Ovary (tissue), 10 donors: ENCODE measurements at places on chromosomes 6 and 20.

GRCh38 chr6:156862711-156863110 is 85.5 kb downstream of the ARID1B start:
- DNase-seq, result no peak

- DNase-seq, result no peak
These were observed 47.1 kb downstream of the SCAND1 start for GRCh38 chr20:35907017-35907701.

DNA sequence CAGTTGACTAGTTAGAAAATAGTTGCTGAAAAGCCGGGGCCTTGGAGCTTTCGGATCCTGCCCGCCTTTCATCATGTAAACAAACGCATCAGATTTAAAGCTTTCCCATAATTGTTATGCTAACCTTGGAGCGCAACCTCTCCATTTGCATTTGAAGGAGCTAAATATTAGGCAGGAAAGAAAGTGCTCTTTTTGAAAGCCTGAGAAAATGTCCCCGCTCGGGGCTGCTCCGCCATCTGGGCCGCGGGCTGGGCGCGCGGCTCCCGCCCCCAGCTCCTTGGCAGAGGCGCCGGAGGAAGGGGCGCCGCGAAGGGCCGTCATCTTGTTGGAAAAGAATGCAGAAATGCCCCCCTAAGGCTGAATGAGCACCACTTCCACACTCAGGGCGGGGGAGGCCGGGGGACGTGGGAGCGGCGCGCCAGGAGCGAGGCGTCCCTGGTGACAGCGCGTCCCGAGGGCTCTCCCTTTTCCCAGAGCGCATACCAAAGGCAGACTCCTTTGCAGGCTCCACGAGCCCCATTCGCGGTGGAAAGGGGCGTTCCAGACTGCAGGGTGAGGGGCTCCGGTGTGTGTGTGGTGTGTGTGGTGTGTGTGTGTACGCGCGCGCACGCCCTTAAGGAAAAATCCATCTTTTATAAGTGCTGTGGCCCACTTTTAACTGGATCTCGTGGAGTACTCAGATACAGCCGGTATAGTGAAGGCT is 145.6 kb upstream of the ID4 start:
- DNase-seq, result no peak

GRCh38 chr6:167700199-167700598 is 126.5 kb upstream of the AFDN start:
- no peak for DNase-seq

DNA sequence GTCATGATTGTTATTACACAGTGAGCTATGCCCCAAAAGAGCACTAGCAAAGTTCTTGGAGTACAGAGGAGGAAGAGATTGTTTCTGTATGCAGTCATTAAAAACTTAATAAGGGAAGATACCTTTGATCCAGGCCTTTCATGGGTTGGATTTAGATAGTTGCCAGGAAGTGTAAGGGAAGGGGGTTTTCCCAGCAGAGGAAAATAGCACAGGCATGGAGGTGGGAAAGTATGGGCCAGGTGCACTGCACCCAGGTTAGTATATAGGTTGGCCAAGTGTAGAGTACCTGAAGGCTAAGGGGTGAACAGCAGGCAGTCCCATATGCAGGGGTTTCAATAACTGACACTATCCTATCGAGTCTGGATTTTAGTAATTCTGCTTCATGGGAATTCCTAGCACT is 101.4 kb downstream of the SOBP start:
- DNase-seq, result no peak

GRCh38 chr6:47161176-47161687 is 119.1 kb upstream of the ADGRF1 start:
- DNase-seq, result no peak

DNA sequence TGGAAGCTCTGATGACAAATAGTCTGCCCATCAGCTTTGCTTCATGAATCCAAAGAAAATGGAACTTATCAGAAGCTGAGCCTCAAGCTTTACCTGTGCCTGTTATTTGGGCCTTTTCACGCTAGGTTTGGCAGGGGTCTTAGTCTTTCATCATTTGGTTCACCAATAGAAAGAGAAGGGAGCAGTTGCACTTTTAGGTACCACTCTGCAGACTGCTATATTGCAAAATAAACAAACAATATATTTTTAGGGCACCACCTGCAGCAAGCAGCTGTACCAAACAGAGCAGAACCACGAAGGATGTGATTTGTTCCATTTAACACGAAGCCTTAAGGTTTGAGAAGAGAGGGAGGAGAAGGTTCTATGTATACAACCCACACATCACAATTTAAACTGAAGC is 291.4 kb upstream of the RNF217 start:
- DNase-seq, result no peak

DNA sequence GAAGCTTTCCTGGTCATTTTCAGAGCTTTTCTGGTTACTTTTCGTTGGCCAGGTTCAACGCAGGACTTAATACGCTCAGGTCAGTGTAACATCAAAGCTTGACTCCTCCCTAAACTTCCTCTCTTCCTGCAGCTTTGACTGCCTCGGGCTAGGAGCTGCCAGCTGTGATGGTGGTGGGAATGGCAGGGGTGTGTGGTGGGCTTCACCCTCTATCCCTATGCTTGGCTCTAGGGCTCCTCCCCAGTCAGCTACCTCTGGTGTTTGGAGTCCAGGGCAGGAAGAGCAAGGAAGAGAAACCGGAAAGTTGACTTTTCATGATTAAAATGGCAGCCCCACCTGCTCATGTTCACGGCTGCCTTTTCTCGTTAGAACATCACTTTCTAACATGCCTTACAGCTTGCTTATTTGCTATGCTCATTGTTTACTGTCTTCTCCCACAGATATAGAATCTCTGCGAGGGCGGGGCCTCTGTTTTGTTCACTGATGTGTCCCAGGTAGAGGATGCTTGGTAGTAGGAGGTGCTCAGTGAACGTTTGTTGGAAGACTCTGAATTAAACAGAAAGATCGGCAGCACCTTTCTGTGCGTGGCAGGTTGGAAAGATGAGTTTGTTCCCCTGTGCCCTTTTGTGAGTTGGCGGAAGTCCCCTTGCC is 16.1 kb upstream of the PPP1R14C start:
- no peak for DNase-seq

GRCh38 chr20:33915726-33916331 is 77.9 kb upstream of the RALY start:
- DNase-seq, result peak; percentile 56

DNA sequence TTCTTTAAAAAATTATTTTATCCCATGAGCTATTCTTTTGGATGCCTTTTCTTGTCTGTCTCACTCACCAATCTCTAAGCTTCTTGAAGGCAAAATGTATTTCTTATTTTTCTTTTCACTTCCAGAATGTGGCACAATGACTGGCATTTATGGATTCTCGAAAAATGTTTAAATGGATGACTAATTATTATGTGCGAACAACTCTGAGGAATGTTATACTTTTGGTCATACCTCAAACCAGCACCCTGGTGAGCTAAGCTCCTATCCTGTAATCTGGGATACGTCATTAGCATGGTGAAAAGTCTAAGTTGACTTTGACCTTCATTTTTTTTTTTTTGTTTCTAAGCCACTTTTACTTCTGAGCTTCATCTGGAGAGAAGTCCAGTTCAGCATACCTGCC is 214.0 kb upstream of the CEP162 start:
- DNase-seq, result no peak

- DNase-seq, result no peak
These were observed 191.0 kb downstream of the IBTK start for GRCh38 chr6:82056567-82056966.

DNA sequence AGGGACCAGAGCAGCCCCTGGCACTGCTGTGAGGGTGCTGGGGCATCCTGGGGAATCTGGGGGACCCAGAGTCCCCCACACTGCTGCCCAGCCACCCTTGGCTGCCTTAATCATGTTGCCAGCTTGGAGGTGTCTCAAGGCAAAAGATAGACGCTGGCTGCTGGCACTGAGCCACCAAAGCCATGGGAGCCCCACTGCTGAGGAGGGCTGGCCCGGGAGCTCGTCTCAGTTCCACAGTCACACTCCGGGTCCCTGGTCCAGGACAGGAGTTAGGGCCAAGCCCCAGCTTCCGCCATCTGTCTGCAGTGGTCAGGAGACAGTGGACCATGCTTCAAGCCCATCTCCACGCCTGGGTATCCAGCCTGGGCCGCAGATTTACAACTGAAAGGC is 41.0 kb upstream of the HMGA1 start:
- peak; percentile 44 for DNase-seq

- DNase-seq, result no peak
These were observed 306.2 kb downstream of the TAF4 start for GRCh38 chr20:61759286-61760065.

DNA sequence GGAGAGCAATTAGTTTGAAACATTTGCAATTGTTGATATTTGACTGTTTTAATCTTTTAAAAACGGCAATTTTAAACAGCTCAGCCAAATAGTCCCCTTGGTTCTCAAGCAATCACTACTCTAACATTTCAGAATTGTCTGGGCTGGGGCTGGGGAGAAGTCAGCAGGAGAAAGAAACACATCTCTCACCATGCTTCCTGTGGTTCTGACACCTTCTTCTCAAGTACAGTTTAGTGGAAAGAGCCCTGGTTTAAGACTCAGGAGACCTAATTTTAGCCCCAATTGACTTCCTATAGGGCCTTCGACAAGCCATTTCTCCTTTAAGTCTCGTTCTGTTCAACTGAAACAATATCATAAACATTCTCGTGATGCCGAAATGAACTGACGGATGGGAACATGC is 168.4 kb upstream of the CDYL start:
- no peak for DNase-seq

DNA sequence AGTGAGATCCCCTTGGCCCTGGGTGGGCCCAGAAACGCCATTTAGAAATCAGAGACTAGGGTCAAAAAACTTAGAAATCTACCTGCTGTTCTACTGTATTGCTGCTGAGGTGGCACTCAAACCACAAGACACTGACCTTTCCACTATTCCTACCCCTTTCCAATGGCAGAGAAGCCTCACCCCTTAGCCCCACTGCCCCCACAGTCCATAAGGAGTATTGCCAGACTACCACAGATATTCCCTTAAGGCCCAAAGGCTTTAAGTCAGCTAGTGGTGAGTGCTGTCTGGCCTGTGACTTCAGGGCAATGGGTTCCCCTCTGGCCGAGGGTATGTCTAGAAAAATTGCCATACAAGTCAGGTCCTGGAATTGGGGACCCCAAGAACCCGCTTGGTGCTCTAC is 656.1 kb downstream of the COL12A1 start:
- no peak for DNase-seq

DNA sequence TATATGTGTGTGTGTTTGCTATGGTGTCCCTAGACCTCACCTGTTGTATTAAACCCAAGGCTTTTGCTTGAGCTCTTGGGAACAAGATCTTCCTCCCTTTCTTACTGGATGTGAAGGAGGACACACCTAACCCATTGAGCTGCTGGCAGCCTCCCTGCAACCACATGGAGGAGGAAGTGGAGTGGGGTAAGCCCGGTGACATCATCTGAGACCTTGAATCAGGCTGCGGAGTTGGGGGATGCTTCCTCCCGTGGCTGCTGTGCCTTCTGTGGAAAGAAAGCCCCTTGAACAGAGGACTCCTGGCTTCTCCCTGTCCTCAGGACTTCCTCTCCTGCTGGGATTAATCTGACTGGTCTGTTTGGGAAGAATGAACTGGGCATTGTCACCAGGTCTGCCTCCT is 3.3 kb downstream of the CST11 start:
- no peak for DNase-seq

GRCh38 chr6:11412616-11413015 is 124.9 kb upstream of the TMEM170B start:
- DNase-seq, result no peak

DNA sequence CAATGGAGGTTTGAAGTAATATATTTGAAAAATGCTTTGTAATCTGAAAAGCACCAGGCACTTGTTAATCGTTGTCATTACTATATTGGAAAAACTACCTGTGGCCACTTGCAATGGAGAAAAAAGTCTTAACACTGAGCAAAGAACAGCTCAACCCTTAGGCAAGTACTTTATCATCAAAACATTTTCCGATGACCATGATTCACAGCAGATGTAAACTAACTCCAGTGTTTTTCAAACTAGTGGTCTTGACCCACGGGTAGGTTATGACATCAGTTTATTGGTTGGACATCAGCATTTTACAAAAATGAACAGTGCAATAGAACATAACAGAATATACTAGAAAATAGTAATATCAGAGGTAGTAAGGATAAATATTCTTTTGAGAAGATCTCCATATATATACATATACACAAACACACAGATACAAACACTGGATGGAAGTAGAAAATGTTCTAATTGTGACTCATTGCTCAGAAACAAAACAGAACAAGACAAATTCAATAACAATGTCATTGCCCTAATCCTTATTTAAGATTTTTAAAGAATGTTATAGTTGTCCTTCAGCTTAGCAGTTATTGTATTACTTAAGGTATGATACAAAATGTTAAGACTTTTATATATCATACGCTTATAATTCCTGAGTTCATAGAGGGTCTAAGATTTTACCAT is 123.0 kb downstream of the PLCB1 start:
- DNase-seq, result no peak

GRCh38 chr6:124069230-124069950 is 265.7 kb downstream of the NKAIN2 start:
- DNase-seq, result no peak

GRCh38 chr20:41369673-41370072 is 3.1 kb upstream of the EMILIN3 start:
- no peak for DNase-seq

DNA sequence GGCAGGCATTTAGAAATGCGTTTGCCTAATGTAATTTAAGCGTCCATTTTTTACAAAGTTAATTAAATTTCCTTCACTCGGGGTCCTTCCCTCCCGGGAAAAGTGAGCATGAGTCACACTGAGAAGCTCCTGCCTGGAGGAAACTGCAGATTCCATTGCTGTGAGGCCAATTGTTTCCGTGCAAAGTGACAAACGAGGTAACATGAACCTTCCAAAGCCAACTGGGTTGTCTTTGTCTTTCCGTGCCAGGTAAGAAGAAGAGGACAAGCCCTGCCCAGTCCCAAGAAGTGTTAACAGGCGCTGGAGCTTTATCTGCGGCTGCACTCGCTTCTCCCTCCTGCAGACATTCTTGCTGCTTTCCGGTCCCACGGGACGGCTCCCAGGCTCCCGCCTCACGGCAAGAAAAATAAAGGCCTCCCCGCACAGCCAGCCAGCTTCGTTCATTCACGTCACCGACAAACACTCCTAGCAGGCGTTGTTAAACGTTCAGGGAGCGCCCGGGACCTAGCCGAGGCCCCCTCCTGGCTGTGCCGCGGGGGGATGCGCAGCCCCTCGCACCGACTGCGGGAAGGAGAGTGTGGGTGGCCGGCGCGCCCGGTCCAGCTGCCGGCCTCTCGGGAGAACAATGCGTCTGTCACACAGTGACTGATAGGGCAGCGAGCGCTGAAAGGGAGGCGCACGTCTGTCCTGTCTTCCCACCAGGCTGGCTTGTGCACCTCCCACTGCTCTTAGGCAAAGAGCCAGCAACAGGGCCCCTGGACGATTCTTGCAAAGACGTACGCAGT is 61.5 kb upstream of the HDDC2 start:
- DNase-seq, result peak; percentile 39

DNA sequence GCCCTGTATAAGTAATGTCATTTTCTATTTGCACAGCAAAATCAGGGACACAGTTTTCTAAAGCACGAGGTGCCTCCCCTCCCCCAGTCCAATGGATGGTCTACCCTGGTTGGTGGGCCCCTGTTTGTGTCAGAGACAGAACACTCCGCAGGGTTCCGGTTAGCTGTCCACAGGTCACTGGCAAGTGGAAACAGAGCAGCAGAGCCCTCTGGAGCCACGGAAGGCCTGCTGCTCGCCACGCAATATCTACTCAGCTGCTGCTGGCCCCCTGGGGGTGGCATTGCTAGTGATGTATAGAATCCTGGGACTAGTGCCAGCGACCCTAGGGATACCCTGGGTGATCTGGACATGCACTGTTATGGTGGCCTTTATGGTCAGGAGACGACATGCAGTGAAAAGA is 50.4 kb downstream of the RIN2 start:
- DNase-seq, result no peak
